ENCODE measurements at places on chromosomes 3 and 15.

GRCh38 chr15:68386587-68387288 is 45.2 kb downstream of the ITGA11 start:
- DNase-seq: no peak

DNA sequence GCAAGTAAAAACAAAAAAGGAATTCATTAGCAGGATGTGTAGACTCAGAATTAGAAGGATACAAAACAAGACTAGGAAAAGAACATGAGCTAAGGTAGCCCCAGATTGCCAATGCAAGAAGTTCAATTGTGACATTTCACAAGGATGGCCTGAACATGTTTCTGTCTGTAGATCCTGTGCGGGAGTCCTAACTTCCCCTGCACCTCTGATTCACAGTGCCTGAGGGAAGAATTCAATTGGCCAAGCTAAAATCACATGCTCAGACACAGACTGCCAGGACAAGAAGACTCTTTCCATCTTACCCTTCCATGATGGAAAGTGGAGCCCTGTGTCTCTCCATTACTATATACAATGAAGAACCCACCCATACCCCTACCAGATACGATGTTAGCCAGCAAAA is 251.5 kb downstream of the KCNH8 start:
- DNase-seq: no peak

DNA sequence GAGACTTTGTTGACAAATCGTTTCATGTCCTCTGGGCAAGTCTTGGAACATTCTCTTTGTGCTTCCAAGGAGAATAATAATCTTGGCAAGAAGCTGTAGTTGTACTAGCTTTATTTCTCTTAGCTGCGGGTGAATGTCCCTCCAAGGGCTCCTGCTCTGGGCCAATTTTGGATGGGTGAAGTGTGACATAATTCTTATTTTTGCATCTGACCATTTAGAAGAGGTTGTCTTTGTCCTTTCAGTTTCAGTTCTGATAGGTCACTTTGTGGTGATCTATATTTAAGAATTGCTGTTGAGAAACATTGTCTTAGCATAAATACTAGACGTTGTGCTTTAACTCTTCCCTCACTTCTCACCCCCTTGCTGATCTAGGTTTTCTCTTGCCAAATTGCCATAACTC is 164.8 kb upstream of the RORA start:
- DNase-seq: no peak

DNA sequence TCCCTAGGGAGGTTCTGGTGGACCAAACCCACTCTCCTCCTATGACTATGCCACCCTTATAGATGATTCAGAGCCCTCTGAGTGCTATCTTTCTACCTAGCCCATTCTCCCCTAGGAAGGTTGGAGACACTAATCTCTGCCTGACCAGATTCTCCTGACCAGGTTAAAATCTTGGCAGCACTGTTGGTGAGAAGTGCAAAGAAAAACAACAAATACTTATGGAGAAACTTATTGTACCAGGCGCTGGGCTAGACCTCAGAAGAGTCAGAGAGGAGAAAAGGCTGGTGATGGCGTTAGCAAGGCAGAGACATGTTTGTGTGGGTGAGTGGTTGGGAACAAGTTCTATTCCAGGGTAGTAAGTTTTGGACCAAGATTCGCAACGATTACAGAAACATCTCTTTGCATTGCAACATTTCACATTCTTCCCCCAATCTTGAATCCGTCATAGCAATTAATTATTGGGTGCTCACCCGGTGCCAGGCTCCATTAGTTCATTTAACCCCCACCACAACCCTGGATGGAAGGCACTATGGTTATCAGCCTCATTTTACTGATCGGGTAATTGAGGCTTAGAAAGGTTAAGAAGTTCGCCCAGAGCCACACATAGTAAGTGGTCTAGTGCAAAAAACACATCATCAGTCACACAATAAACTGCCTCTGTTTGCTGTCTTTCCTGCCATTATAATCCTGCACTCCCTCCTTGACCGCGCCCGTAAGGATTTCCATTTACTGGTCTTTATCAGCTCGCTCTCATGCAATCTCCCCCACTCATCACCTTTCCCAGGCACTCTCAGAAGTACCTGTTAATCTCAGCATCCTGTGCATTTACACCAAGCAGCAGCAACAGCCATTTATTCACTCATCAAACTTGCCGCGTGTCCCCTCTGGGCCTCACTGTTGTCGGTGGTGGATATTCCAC is 655 bp upstream of the TSPAN3 start:
- DNase-seq: no peak

DNA sequence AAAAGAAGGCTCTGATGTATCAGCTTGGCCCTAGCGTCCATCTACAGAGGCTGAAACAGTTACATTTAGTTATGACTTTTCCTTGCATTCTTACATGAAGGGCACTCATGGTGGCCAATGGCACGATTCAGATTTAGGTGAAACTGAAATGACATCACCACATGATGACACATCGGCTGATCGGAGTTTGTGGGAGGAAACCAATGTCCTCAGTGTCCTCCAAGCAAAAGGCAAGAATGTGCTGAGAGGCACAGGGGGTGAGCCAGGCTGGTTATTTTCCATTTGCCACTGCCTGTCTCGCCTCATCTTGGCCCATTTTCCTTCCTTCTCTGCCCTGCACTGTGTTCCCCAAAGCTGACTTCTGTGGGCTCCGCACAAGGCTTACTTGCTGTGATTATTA is 34.4 kb downstream of the TARS3 start:
- DNase-seq: no peak

- no peak for DNase-seq
Observed at GRCh38 chr3:130907966-130908365, 14.1 kb downstream of the ATP2C1 start.

DNA sequence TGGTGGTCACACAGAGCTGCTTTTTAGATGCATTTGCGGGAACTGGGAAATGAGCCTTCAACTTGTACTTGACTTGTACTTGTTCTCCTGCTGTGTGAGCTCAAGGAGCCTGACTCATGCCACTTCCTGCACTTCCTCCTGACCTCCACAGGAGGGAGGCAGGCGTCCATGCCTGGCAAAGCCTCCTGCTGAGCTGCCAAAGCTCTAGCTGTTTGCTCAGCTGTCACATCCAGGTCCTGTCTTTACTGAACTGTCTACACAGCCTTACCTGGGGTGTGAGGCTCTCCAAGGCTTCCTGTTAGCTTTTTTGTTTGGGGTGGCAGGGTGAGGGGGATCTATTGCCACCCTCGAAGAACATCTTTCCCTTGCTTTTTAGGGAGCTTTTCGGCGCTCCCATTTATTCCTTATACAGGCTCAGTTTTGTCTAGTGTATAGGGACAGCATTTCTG is 6.4 kb downstream of the THPO start:
- no peak for DNase-seq

Data from activated CD4-positive, alpha-beta T cell treated with anti-CD3 and anti-CD28 coated beads for 24 hours (primary cell).